G401 (cell line): ENCODE measurements at places on chromosomes 5 and 9.

DNA sequence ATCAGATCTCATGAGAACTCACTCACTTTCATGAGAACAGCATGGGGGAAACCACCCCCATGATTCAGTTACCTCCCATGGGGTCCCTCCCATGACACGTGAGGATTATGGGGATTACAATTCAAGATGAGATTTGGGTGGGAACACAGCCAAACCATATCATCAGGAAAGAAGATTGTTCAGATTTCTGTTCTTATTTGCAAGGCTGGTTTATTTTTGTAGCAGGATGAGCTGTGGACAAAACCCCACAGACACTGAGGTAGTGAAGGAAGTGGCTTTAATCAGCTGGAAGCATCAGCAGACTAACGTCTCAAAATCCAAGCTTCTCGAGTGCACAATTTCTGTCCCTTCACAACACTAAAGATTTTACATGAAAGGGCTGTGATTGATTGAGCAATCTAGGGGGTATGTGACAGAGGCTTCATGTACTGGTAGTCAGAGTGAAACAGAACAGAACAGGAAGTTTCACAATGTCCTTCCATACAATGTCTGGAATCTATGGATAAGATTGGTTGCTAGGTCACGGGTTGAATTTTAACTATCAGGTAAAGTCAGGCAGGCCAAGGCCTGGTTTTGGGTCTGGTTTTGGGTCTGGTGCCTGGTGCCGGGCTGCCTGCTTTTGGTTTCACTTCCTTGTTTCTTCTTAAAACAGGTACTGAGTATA is 91.3 kb upstream of the ZNF366 start:
- DNase-seq, result no peak

GRCh38 chr9:84772511-84772910 is 103.0 kb downstream of the NTRK2 start:
- no peak for DNase-seq

- DNase-seq, result no peak
Measured at GRCh38 chr9:11931109-11931508, 762.1 kb upstream of the TYRP1 start.

- no peak for DNase-seq
Measured at GRCh38 chr9:93676310-93677047, 100.1 kb downstream of the PHF2 start.

DNA sequence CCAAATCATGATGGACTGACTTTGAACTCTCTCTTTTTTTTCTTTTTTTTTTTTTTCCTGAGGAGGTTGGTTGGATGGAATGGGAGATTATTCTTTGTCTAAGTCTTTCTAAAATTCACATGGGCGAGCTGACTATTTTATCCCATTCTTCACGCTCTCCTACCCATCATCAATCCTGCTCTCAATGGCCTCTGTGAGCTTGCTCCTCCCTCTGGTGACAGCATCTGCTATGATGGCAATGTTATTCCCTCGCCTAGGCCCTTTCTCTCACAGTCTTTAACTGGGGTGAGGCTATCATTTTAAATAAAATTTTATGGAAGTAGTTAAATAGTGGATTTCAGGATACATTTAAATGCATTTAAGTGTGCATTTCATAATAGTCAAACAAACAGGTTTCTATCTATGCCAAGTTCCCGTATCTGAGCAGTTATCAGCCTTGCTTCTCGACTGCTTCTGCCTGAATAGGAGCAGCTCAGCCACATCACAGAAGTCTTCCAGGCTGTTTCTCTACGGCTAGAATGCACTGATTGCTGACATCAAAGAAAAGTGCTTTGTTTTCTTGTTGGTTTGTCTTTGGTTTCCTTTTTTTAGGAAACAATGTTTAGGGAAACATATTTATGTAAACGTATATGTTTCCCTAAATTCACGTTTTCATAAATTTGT is 2233.8 kb downstream of the MAT2B start:
- DNase-seq, result no peak

DNA sequence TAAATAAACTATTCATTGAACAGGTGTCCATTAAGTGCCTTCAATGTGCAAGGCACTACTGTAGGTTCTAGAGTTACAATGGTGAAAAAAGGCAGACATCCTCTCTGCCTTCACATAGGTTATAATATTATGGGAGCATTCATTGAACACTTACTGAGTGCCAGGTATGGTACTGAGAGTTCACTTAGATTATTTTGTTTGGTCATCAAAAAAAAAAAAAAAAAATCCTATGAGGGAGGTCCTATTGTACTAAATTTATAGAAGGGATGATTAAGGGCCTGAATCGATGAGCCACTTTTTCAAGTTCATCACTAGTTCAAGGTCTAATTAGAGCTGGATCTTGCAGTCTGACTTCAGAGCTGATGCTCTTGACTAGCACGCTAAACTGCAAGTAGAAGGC is 22.8 kb upstream of the PANK3 start:
- DNase-seq, result no peak

DNA sequence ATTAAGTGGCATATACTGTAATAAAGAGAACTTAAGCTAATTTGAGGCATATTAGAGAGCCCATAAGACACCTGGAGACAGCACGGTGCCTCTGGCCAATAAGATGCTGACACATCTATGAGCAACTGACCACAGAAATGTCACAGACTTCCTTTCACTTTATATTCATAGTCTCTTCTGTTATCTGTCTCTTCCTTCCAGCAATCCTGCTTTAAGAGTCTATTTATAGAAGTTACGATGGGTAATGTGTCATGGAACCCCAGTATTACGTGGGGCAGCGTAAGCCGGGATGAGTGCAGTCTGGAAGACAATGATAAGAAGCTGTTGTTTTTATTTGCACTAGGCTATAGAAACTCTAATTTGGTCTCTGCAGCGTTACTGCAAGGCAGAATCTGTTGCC is 136.8 kb downstream of the CFAP90 start:
- no peak for DNase-seq

- DNase-seq, result peak; percentile 24
Measured at GRCh38 chr9:100211476-100211875, 112.4 kb downstream of the INVS start.
